ENCODE measurements at places on chromosomes 1 and 21. TPM values are rescaled to one million over a fixed set of nuclear protein-coding genes. Genes with fewer than 3 reads are reported as not detected.

The S100A8 gene
- polyA plus RNA-seq, result 754 TPM

The STUM gene
- 1.0 TPM for polyA plus RNA-seq

The C1orf226 gene
- polyA plus RNA-seq, result 1.1 TPM

The PDE4B gene
- 10.9 TPM for polyA plus RNA-seq

The DNALI1 gene
- polyA plus RNA-seq, result 2.1 TPM

The CLDN17 gene
- 0.41 TPM for polyA plus RNA-seq

The TFF2 gene
- polyA plus RNA-seq, result 0.41 TPM

The KRTAP19-1 gene
- 0.14 TPM for polyA plus RNA-seq
